ENCODE measurements at places on chromosomes 5 and 9.

DNA sequence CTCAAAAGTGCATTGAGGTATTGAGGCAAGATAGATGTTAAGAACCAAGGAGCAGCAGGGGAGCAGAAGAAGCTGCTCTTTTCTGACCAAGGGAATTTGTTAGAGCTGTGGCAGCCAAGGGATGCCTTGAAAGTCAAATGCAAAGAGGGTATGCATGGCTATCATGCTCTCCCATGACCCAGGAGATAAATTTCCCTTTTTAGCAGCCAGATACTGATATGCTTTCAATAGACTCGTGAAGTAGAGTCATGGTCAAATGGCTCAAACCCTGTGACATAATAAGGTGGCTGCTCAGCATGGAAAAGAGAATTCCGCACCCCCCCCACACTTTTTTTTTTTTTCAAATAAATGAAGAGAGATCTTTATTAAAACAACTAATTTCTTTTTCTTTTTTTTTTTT, 180.9 kb upstream of the ACTBL2 start:
- DNase-seq = no peak

- DNase-seq = no peak
Measured at GRCh38 chr9:102185371-102185770, 446.9 kb upstream of the GRIN3A start.

DNA sequence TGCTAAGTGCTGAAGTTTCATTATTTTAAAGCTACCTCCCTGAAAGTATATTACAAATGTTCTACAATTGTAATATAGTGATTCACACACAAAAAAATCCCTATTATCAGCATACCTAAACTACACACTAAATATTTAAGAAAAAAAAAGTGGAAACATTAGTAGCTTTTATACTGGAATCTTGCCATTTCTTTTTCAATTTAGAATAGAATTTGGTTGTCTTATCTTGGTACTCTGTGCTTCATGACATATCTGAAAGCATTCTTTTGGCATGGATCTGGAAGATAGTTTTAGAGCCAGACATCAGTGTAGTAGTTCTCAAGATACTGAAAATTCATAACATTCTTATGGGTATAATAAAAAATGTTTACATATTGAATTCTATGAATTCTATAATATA, 35.0 kb downstream of the SLC1A3 start:
- no peak for DNase-seq

GRCh38 chr5:54738973-54739367, 221.4 kb downstream of the SNX18 start:
- no peak for DNase-seq

DNA sequence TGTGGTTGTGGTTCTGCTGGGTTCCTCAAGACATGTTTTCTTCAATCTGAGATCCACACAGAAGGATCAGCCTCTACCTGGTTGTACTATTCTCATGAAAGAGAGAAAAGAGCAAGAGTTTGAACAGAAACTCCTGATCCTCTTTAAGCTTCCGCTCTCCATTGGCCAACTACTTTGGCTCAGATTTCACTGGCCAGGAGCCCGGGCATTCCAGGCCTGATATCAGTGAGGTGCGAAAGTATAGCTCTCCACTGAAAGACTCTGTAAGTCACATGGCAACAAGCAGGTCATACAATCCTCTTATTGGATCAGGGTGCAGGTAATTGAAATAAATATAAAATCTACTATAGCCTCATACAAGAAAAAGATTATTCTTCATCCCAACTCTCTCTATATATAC, 920.5 kb downstream of the TLE4 start:
- DNase-seq = no peak

- DNase-seq = no peak
Measured at GRCh38 chr5:77032635-77033034, 2.4 kb downstream of the AGGF1 start.

Data from Kasumi-1 (cell line).